Osteoblast (primary cell): ENCODE measurements at places on chromosomes 6 and 20. TPM values are rescaled to one million over a fixed set of nuclear protein-coding genes. Genes with fewer than 3 reads are reported as not detected.

The ADAT2 gene
- 2.2 and 3.8 TPM in 2 replicates for total RNA-seq

The PRICKLE4 gene
- 0.59 TPM in 1 of 2 replicates, not detected in the other for total RNA-seq

The C6orf141 gene
- total RNA-seq = not detected in 2 replicates

The MCHR2 gene
- total RNA-seq = not detected in 2 replicates

The SLC22A23 gene
- total RNA-seq = 16.2 and 18.1 TPM in 2 replicates

The CNKSR3 gene
- total RNA-seq = 4.7 and 5.4 TPM in 2 replicates

The YWHAB gene
- total RNA-seq = 121 and 135 TPM in 2 replicates

The C20orf144 gene
- total RNA-seq = under 0.01 TPM in 2 replicates

The GABRR1 gene
- total RNA-seq = not detected in 2 replicates

The SLC17A9 gene
- total RNA-seq = 5.6 and 6.5 TPM in 2 replicates

The RFX6 gene
- total RNA-seq = not detected in 2 replicates

The RWDD2A gene
- 5.4 and 6.5 TPM in 2 replicates for total RNA-seq

The CYP21A2 gene
- total RNA-seq = under 0.01 and 0.72 TPM in 2 replicates

The TDRD6 gene
- 0.36 and 0.59 TPM in 2 replicates for total RNA-seq

The SS18L1 gene
- 12.7 TPM in 2 replicates for total RNA-seq

The LST1 gene
- 0.29 TPM in 1 of 2 replicates, not detected in the other for total RNA-seq

The TOX2 gene
- 0.88 and 1.1 TPM in 2 replicates for total RNA-seq

The PTK7 gene
- 183 and 190 TPM in 2 replicates for total RNA-seq

The DCBLD1 gene
- 22.1 and 29.7 TPM in 2 replicates for total RNA-seq

The SLC22A3 gene
- total RNA-seq = 18.9 and 22.1 TPM in 2 replicates

The TREML1 gene
- not detected in 2 replicates for total RNA-seq

The SLC18B1 gene
- 6.9 and 8.3 TPM in 2 replicates for total RNA-seq

The NKAPL gene
- 1.1 and 1.2 TPM in 2 replicates for total RNA-seq

The SLC32A1 gene
- not detected in 2 replicates for total RNA-seq

The IL17F gene
- total RNA-seq = not detected in 2 replicates

The STX11 gene
- 0.29 and 0.36 TPM in 2 replicates for total RNA-seq

The GNMT gene
- total RNA-seq = 0.72 and 0.88 TPM in 2 replicates

The VEGFA gene
- 152 and 193 TPM in 2 replicates for total RNA-seq

The C6orf15 gene
- total RNA-seq = not detected in 2 replicates

The PPP1R3D gene
- 8.0 and 8.8 TPM in 2 replicates for total RNA-seq

The IBTK gene
- 70.6 and 72.8 TPM in 2 replicates for total RNA-seq

The ENPP1 gene
- 16.3 and 20.3 TPM in 2 replicates for total RNA-seq

The ZC3H12D gene
- under 0.01 and 0.29 TPM in 2 replicates for total RNA-seq

The ZSCAN23 gene
- 6.9 and 7.4 TPM in 2 replicates for total RNA-seq

The KLC4 gene
- 17.7 and 20.3 TPM in 2 replicates for total RNA-seq

The CLDN20 gene
- not detected in 2 replicates for total RNA-seq

The ZNF311 gene
- total RNA-seq = 0.88 and 1.1 TPM in 2 replicates

The SCUBE3 gene
- total RNA-seq = 30.4 and 62.5 TPM in 2 replicates

The BTBD3 gene
- total RNA-seq = 17.4 and 18.9 TPM in 2 replicates

The SLC35D3 gene
- not detected in 2 replicates for total RNA-seq

The SLC17A3 gene
- not detected in 2 replicates for total RNA-seq

The ACOT13 gene
- 5.8 and 6.5 TPM in 2 replicates for total RNA-seq
